ENCODE measurements at places on chromosomes 4 and X.

DNA sequence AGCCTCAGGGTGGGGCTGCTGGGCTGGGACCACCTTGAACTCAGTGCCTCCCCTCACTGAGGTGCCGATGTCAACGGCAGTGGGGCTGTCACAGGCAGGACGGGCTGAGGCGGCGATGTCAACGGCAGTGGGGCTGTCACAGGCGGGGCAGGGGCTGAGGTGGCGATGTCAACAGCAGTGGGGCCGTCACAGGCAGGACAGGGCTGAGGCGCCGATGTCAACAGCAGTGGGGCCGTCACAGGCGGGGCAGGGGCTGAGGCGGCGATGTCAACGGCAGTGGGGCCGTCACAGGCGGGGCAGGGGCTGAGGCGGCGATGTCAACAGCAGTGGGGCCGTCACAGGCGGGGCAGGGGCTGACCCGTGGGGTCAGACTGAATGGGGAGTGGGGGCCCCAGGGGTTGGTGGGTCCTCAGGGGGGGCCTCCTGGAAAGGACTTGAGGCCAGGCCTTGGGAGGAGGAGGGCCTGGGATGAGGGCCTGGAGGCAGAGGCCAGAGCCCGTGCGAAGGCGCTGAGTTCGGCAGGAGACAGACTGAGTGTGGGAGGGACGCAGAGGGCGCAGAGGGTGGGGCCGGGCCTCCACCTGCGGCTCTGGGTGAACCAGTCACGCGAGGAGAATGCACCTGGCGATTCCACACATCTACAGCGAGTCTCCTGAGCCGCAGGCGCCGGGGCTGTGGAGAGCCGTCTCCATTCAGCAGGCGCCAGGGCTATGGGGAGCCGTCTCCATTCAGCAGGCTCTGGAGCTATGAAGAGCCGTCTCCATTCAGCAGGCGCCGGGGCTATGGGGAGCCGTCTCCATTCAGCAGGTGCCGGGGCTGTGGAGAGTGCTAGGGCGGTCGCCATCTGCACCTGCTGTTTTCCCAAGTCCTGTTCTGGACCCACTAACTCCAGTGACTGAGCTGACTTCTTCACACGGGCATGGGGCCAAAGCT lies 22.9 kb downstream of the ATP5ME start:
- no peak for DNase-seq

- DNase-seq = no peak
These were observed 196.2 kb downstream of the SNCA start for GRCh38 chr4:89640620-89641366.

DNA sequence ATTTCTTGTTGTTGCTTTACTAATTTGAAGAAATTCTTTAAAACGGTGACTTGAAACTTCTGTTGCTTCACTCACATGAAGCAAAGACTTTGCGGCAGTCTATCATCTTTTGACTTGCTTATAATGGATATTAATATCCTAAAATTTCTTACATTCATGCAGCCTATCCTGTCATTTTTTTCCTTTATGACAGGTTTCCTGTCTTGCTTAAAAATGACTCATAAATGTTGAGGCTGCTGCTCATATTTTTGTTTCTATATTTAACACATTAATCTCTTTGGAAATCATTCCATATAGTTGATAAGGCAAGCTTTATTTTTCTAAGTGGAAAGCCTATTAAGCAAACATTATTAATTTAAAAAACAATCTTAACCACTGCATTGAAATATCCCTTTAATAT lies 176.6 kb upstream of the GALNTL6 start:
- DNase-seq = no peak

DNA sequence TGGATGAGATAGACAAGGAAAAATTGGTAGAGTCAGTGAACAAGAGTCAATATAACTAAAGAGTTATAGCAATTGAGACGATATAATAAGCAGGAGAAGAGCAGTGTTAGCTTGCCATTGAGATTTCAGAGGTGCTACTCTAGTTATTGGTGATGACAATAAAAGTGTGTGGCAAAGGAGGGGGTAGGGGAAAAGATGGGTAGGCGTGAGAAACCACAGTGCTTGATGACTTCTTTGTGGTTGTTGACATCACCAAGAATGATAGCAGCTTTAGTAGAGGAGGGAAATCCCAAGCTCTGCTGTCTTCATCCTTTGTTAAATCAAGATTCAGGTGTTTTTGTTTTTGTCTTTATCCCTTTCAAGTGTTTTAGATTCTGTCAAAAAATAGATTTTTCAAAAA lies 179.9 kb upstream of the PPP3CA start:
- DNase-seq = peak; percentile 31

DNA sequence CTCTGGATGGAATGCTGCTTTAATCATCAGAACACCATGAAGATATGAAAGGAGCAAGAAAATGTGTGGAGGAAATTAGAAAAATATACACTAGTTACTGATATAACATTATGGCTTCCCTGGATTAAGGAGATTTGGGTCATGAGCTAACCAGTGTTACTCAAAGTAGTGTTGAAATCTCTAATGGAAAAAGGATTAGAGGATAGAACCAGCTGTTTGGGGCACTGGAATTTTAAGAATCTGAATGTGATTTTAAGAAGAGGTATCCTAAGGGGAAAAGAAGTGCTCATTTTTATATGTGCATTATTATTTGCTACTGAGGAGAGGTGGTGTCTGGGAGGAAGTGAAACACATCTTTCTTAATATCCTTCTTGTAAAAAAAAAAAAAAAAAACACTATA lies 164.1 kb upstream of the PPARGC1A start:
- no peak for DNase-seq

DNA sequence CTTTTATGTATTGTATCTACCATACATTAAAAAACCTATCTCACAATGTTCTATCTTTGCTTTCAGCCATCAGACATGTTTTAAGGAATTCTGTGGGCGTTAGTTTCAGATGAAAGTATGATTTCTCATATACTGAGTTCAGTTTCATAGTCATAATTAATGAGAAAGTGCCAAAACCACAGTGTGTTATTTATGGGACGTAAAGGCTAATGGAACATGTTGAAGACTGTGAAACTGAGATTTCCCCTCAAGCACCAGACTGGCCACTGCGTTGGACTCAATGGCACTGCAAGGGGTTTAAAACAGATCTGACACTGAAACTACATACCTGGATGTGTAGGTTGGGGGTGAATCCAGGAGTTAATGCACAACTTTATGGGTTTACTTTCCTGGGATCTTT lies 32.0 kb downstream of the F8 start:
- DNase-seq = no peak

- DNase-seq = no peak
These were observed 228.9 kb downstream of the SCFD2 start for GRCh38 chr4:53136954-53137353.

- no peak for DNase-seq
These were observed 39.9 kb downstream of the RELL1 start for GRCh38 chr4:37646247-37646646.

- DNase-seq = no peak
These were observed 153.7 kb downstream of the APBB2 start for GRCh38 chr4:41060352-41061334.

DNA sequence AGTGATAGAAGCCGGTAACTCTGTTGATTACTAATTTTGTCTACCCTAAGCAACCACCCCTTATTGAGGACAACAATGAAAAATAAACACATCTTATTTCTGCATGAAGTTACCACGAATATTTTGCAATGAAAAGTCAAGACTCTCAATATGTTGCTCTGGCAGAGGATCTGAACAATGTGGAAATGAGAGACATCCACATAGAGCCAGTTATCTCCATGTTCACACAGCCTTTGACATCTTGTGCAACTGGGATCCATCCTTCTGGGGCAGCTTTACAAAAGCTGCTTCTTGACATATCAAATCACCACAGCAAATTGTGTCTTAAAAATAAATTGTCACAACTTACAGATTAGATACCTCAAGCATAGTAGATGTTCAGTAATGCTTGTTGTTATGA lies 10.2 kb downstream of the EDNRA start:
- DNase-seq = no peak

DNA sequence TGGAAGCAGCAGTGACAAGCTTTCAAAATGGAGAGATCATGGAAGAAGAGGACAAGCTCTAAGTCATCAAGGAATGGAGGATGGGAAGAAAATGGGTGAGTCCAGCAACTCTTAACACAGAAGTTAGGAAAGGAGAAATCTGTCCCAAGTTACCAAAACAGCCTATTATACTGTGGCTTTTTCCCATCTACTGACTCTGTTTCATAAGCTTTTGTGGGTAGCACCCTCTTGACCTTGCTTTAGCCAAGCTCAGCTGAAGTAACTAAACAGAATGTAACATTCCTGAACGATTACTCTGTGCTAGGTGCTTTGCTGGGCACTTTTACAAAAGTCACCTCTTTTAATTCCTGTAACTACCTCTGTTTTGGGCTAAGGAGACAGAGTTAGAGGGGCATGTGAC lies 54.9 kb downstream of the MAP7D2 start:
- no peak for DNase-seq

GRCh38 chr4:48815483-48815882 lies 15.4 kb upstream of the OCIAD1 start:
- no peak for DNase-seq

DNA sequence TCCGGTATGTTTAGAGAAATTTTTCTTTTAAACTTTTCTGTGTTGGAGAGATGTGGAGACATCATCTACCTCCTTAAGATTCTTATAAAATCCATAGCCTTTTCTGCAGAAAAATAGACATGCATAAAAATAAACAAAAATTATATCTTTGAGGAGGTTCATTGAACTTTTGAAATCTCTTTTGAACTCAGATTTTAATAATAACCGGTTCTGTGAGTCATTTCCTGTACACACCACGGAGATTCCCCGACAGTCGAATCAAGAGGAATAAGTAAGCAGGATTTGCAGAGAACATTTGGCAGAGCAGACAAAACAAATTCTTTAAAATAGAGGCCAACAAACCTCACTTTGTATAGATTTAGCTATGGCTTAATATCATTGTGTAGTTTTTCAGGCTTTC lies 918.7 kb upstream of the POU3F4 start:
- no peak for DNase-seq

GRCh38 chr4:176222149-176222548 lies 26.8 kb upstream of the SPATA4 start:
- no peak for DNase-seq

DNA sequence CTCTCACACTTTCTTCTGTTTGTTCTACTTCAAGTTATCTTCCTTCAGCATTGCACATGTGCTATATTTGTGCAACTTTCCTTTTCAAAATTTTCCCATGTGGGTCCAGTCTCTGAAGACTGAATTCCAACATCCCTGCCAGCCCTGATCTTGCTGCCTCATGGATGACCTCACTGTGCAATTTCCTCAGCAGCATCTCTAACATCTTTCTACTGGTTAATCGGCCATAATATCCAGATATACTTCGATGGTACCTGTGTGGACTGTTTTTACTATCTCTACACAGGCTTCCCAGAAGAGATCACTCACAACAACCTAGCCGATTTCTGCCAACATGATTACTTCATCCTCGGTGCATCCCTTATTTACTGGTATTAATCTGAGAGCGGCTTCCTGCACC lies 41.5 kb downstream of the GPM6A start:
- no peak for DNase-seq

- no peak for DNase-seq
These were observed 261.8 kb downstream of the KLHL13 start for GRCh38 chrX:117854806-117855205.

DNA sequence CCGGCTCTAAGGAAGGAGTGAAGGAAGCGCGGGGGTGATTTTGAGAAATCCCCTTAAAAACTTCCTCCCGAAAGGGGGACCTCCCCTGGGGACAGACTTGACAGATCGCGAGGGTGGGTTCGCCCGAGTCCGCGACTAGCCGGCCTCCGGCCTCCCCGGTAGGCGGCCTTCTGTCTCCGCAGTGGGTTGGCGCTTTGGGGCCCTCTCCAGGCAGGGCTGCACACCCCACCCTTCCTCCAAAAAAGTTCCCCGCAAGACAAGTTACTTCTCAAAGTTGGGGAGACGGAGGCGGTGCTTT lies 24.8 kb downstream of the HOPX start:
- peak; percentile 27 for DNase-seq

DNA sequence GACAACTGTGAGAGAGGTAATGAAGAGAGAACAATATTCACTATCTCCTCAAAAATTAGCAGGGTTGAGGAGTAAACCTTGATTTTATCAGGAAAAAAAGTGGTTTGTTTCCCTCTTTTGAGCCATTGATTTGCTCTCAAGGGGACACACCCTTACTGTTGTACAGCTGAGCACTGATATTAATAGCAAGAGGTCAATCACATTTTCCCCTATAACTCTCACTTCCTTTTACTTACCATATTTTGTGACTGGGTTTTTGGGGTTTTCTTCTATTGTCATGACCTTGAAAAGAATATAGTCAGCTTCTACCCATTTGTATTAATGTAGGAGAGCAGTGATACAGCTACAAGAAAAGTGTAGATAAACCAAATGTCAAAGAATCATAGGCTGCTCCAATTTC lies 70.2 kb upstream of the LONRF3 start:
- no peak for DNase-seq

- DNase-seq = no peak
These were observed 84.3 kb downstream of the CNGA2 start for GRCh38 chrX:151818828-151819227.

DNA sequence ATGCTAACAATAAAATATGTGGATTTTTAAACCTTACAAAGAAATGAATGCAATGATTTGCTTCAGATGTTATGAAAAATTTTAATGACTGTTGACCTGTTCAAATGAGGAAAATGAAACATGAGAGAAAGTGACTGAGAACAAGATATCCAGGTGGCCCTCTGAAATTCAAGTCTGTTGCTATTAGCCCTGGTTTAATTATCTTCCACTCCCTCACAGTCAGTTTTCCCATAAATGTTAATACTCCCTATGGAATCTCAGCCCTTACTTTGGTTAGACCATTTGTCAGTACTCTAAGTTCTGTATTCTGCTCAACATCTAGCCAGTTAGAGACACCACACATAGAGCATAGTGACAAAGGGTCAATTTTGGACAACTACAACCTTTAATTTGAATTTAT lies 327.8 kb downstream of the PDGFC start:
- DNase-seq = no peak

DNA sequence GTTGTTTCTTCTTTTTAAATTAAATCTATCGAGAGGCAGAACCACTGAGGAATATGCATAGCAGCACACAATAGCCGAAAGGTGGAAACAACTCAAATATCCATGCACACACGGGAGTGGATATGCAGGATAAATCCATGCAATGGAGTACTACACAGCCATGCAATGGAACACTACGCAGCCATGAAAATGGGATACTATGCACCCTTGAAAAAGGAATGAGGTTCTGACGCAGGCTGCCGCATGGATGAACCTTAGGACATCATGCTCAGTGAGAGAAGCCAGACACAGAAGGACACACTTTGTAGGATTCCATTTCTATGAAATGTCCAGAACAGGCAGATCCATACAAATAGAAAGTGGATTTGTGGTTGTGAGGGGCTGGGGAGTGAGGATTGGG lies 18.4 kb upstream of the P2RY8 start:
- DNase-seq = no peak

Data from stimulated activated CD8-positive, alpha-beta memory T cell treated with anti-CD3 and anti-CD28 coated beads, Interleukin-15, amount 100 ng/mL, for 4 hours (primary cell).